ENCODE measurements at places on chromosomes 11 and 22.

GRCh38 chr11:78149646-78150045, 10.2 kb upstream of the ALG8 start:
- no peak for DNase-seq

GRCh38 chr11:24513479-24514218, 16.8 kb downstream of the LUZP2 start:
- DNase-seq = no peak

- no peak for DNase-seq
These were observed 253.9 kb upstream of the ARHGAP20 start for GRCh38 chr11:110966131-110966530.

- no peak for DNase-seq
These were observed 1.6 kb downstream of the LGR4 start for GRCh38 chr11:27470826-27471588.

DNA sequence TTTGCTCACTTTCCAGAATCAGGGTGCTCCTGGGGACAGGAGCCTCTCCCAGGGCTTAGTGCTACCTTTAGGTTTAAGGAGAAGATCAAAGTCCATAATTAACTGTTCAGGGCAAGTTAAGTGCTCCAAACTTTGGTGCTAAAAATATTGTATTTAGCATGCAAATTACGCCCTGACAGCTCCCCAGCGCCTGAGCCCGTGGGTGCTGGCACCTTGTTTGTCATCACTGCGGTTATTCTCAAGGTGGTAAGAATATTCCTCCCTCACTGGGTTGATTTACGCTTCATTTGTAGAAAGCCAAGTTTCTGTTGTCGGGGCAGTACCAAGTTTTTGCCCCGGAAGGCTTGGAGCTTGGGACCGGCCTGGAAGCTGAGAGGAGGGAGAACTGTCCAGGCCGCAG, 21.3 kb downstream of the ANKK1 start:
- no peak for DNase-seq

All from SJSA1 (cell line).